ENCODE measurements at places on chromosomes 3 and 15. TPM values are rescaled to one million over a fixed set of nuclear protein-coding genes. Genes with fewer than 3 reads are reported as not detected.

Gene CLRN1
- total RNA-seq = not detected

GRCh38 chr3:18489939-18490338 is 64.8 kb upstream of the SATB1 start:
- peaks cover 22% of the 10 kb centered on the region for H3K27me3 ChIP-seq
- H3K27ac ChIP-seq = no peak overlapping the region
- H3K4me1 ChIP-seq = no peaks in the 10 kb centered on the region
- no peak overlapping the region for H3K4me3 ChIP-seq
- no peaks in the 10 kb centered on the region for H3K36me3 ChIP-seq

GRCh38 chr3:49454898-49455681 is 15.0 kb upstream of the DAG1 start:
- DNase-seq = no peak
- no peaks in the 10 kb centered on the region for H3K36me3 ChIP-seq
- no peak overlapping the region for H3K4me3 ChIP-seq
- H3K4me1 ChIP-seq = peaks cover 9% of the 10 kb centered on the region
- no peaks in the 10 kb centered on the region for H3K27me3 ChIP-seq

DNA sequence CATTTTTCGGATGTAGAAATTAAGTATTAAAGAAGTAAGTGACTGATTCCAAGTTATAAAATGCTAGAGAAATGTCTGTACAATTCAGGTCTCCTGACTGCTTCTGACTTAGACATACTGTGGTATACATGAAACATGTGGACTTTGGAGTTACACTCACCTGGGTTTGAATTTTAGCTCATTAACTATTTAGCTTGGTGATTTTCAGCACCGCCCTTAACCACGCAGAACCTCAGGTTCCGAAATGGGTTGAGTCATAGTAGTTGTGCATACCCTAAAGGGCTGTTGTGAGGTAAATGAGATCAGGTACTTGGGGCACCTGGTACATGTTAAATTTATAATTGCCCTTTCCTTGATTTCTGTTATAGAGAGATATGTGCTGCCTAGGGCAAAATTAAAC is 32.9 kb upstream of the UTS2B start:
- H3K4me3 ChIP-seq = no peak overlapping the region
- H3K27me3 ChIP-seq = no peaks in the 10 kb centered on the region
- peaks cover 21% of the 10 kb centered on the region for H3K4me1 ChIP-seq
- peaks cover 58% of the 10 kb centered on the region for H3K36me3 ChIP-seq

Gene CYP1A2
- not detected for total RNA-seq

Gene UBAP1L
- total RNA-seq = 3.5 TPM

Gene CCK
- total RNA-seq = not detected

DNA sequence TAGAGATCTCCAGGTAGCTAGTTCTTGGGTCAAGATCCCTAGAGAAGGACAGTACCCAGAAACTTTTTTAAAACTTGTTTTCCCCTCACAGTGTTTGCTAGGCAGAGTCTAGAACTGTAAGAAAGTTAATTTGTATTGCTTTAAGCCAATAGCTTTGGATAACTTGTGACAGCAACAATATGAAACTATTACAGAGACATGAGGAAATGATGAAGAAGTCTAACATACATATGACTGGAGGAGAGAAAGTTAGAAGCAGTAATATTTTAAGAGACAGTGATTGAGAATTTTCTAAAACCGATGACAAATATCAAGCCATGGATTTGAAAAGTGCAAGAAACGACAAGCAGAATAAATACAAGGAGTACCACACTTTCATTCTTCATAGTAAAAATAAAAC is 10.0 kb downstream of the HMG20A start:
- H3K27ac ChIP-seq = no peak overlapping the region
- H3K4me1 ChIP-seq = peaks cover 9% of the 10 kb centered on the region

Gene GOLGA8J
- not detected for total RNA-seq

Gene PDZRN3
- total RNA-seq = not detected

Gene C3orf49
- total RNA-seq = not detected

DNA sequence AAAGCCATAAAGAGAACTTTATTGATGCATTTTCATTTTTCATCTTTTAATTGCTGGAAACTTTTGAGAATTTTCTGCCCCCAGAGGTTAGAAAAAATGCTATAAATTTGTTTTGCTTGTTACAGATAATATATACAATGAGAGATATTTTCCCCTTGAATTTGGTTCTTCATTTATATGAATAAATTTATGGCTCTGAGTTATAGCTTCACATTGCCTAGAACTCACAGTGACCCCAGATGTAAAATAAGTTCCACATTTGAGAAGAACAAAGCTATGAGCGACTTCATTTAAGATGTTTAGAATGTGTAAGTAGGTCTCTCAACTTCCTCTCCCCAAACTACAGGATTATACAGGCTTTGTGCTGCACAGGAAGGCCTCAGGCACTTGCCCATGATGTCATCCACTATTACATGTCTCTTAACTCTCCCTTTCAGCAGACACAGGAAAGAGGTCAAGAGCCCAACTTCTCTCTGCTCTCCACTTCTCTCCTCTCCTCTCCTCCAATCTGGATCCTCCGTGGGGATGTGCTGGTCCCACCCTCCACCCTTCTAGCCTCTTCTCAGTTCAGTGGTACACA is 92.8 kb downstream of the DUT start:
- peaks cover 29% of the 10 kb centered on the region for H3K36me3 ChIP-seq
- DNase-seq = peak; percentile 43
- no peak overlapping the region for H3K4me3 ChIP-seq
- H3K27ac ChIP-seq = no peak overlapping the region
- peaks cover 13% of the 10 kb centered on the region for H3K4me1 ChIP-seq

DNA sequence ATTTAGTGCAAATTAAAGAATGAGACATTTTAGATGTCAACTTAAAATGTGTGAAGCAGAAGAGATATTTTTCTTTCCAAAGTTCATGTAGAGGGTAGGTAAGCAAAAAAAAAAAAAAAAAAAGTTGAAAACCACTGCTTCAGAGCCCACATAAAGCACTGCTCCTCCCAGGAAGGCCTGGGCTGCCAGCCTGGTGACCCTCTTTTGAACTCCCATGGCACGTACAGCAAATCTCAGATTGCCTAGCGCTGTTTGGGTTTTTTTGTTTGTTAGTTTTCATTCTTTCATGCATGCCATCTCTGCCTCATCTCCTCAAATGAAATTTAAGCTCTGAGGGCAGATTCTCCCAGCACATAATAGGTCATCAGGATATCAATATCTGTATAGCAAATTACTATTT is 120.1 kb downstream of the SRGAP3 start:
- no peaks in the 10 kb centered on the region for H3K4me1 ChIP-seq
- H3K36me3 ChIP-seq = peaks cover 7% of the 10 kb centered on the region
- DNase-seq = no peak
- H3K4me3 ChIP-seq = no peak overlapping the region
- H3K27me3 ChIP-seq = no peaks in the 10 kb centered on the region

Gene PPCDC
- total RNA-seq = 25.1 TPM

DNA sequence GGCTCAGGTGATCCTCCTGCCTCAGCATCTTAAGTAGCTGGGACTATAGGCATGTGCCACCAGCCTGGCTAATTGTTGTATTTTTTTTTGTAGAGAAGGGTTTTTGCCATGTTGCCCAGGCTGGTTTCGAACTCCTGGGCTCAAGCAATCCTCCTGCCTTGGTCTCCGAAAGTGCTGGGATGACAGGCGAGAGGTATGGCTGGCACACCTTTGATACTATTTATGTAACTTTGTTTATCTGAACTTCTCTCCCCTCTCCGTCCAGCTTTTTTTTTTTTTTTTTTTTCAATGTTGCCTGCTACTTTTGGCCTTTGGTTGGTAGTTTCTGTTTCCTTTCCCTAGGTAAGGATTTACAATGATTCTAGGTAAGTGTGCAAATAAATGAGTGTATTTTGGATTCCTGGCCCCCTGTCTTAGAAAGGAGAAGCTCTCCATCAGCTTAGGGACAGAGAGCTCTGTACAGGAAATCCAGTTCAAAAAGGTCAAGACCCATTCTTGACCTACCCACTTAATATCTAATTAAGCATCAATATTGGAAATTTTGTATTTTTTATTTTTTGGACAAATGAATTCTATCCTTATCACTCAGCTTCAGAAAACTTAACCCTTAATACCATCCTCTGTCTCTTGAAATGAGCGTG is 6.8 kb downstream of the ARL6IP5 start:
- no peak for DNase-seq
- H3K27me3 ChIP-seq = no peaks in the 10 kb centered on the region
- no peak overlapping the region for H3K4me3 ChIP-seq
- peaks cover 36% of the 10 kb centered on the region for H3K4me1 ChIP-seq
- H3K36me3 ChIP-seq = peaks cover 76% of the 10 kb centered on the region
- H3K27ac ChIP-seq = no peak overlapping the region

- no peak overlapping the region for H3K27ac ChIP-seq
- no peaks in the 10 kb centered on the region for H3K36me3 ChIP-seq
- no peaks in the 10 kb centered on the region for H3K27me3 ChIP-seq
- no peak for DNase-seq
- H3K4me3 ChIP-seq = no peak overlapping the region
- H3K4me1 ChIP-seq = peaks cover 23% of the 10 kb centered on the region
Measured at GRCh38 chr15:48559285-48559684, 86.2 kb downstream of the FBN1 start.

GRCh38 chr3:164458986-164459385 is 619.3 kb downstream of the SI start:
- no peak overlapping the region for H3K4me3 ChIP-seq
- peak; percentile 39 for DNase-seq
- no peaks in the 10 kb centered on the region for H3K4me1 ChIP-seq
- no peaks in the 10 kb centered on the region for H3K36me3 ChIP-seq

DNA sequence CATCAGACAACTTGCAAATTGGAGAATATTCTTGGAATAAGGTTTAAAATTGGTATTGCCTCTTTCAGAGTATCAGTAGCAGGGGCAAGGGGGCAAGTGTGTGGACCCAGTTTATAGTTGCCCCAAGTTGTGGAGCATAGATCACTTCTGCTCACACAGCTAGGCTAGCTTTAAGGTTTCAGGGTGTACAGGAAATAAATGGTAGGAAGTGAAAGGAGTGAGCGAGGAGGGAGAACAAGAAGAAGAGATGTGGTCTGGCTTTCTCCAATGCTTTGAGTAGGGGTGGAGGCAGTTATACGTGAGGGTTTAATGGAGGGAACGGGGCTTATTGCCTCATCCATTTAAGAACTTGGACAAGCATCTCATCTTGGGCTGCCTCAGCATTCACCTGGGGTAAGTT is 290.0 kb upstream of the CFAP20DC start:
- H3K4me3 ChIP-seq = no peak overlapping the region
- no peak for DNase-seq
- peaks cover 8% of the 10 kb centered on the region for H3K4me1 ChIP-seq
- H3K27ac ChIP-seq = no peak overlapping the region
- H3K27me3 ChIP-seq = no peaks in the 10 kb centered on the region

Gene SCAANT1
- not detected for total RNA-seq

- H3K4me1 ChIP-seq = no peaks in the 10 kb centered on the region
- no peaks in the 10 kb centered on the region for H3K36me3 ChIP-seq
- no peak overlapping the region for H3K27ac ChIP-seq
- H3K27me3 ChIP-seq = no peaks in the 10 kb centered on the region
- H3K4me3 ChIP-seq = no peak overlapping the region
Measured at GRCh38 chr3:143548393-143548792, 299.9 kb downstream of the SLC9A9 start.

Gene GXYLT2
- 4.1 TPM for total RNA-seq

DNA sequence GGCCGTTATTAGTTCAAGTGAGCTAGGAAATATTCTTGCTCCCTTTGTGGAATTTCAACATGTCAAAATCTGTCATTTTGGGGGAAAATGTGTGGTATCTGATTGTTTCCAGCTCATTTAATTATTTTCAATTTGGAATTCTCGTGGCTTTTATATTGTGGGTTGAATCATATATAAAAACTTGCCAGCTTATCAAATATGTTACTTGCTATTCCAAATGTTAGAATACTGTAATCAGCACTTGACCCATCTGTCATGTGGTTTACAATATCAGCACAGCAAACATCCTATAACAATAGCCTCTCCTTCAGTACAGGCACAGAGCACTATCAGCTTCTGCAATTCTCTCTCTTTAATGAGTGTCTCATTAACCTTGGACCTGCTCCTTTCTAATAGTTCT is 130.2 kb upstream of the FEZF2 start:
- H3K27ac ChIP-seq = no peak overlapping the region
- DNase-seq = no peak
- peaks cover 100% of the 10 kb centered on the region for H3K27me3 ChIP-seq
- H3K4me3 ChIP-seq = no peak overlapping the region
- no peaks in the 10 kb centered on the region for H3K4me1 ChIP-seq

Gene ITIH1
- total RNA-seq = not detected

DNA sequence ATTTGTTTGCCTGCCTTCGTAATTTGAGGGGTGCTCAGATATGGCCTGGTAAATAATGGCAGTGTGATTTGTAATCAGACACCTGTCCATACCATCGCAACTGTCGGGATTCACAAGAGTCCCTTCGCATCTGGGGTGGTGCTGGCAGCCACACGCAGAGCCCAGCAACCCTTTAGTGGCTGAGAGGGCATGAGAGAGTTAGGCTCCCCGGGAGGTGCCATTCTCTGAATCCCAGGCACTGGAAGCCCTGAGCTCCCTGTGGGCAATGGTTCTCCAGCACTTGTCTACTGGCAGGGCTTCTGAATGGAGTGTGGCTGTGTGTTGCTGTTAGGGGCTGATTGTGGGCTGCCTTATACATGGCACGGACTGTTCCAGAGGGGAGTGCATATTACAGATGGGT is 230.1 kb downstream of the EBLN2 start:
- no peaks in the 10 kb centered on the region for H3K4me1 ChIP-seq
- peaks cover 32% of the 10 kb centered on the region for H3K27me3 ChIP-seq
- H3K27ac ChIP-seq = no peak overlapping the region
- no peak for DNase-seq
- H3K4me3 ChIP-seq = no peak overlapping the region
- H3K36me3 ChIP-seq = no peaks in the 10 kb centered on the region

- DNase-seq = no peak
- peaks cover 5% of the 10 kb centered on the region for H3K36me3 ChIP-seq
- H3K4me3 ChIP-seq = no peak overlapping the region
- no peaks in the 10 kb centered on the region for H3K4me1 ChIP-seq
- no peak overlapping the region for H3K27ac ChIP-seq
Measured at GRCh38 chr3:125220183-125220582, 7.6 kb upstream of the SLC12A8 start.

Gene LRRC34
- total RNA-seq = not detected

- peaks cover 8% of the 10 kb centered on the region for H3K4me1 ChIP-seq
- DNase-seq = no peak
- no peaks in the 10 kb centered on the region for H3K27me3 ChIP-seq
- H3K36me3 ChIP-seq = peaks cover 4% of the 10 kb centered on the region
- H3K27ac ChIP-seq = no peak overlapping the region
- no peak overlapping the region for H3K4me3 ChIP-seq
Measured at GRCh38 chr3:51502562-51502910, 2.7 kb upstream of the DCAF1 start.

Gene RPL32
- total RNA-seq = 2,288 TPM

GRCh38 chr15:39230205-39230907 is 350.5 kb upstream of the THBS1 start:
- H3K27ac ChIP-seq = peak overlapping the region; percentile 13
- peak; percentile 50 for DNase-seq
- H3K27me3 ChIP-seq = no peaks in the 10 kb centered on the region
- no peak overlapping the region for H3K4me3 ChIP-seq
- H3K36me3 ChIP-seq = no peaks in the 10 kb centered on the region
- H3K4me1 ChIP-seq = peaks cover 43% of the 10 kb centered on the region

Gene GRK7
- not detected for total RNA-seq

Measured in MCF 10A (cell line).